ENCODE measurements at places on chromosomes 1 and 21.

DNA sequence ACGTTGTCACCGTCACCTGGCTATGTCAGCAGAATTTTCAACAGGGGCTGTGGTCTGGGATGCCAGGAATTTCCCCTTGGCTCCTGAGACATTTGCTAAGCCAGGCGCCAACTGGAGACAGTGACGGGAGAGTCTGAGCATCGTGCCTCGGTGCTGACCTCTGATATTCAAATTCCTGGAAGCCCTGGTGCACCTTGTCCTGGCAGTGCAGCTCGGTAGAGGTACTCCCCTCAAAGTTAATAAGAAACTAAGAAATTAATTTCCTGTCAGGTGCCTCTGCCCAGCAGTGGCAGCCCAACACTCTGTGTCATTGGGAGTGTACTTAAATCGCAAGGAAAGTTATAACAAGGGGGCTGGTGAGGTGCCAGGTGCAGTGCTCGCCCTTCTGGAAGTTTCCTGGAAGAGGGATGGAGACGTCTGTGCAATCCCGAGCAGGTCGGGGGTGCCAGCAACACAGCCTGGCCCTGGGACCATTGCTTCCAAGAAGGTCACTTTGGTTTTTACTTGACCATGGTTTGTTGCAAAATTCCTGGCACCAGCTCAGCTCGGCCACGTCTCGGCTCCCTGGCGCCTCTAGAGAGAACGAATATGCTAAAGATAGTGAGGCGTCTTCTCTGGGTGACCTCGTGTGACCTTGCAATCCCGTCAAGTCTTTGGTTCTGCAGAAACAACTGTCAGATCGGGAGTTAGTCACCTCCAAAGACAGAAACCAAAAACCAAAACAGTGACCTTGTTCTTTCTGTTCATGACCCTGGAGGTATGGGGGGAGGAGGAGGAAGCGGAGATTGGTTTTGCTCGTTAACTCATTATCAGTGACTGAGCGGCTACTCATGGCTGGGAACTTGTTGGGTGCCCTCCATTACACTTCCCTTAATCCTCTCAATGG lies 149.5 kb upstream of the VAMP3 start:
- DNase-seq = no peak

- peak; percentile 61 for DNase-seq
Measured at GRCh38 chr1:173002891-173003838, 47.6 kb downstream of the TNFSF18 start.

GRCh38 chr1:75690547-75690946 lies 34.0 kb upstream of the ACADM start:
- no peak for DNase-seq

GRCh38 chr1:21567241-21568005 lies 58.2 kb downstream of the ALPL start:
- no peak for DNase-seq

GRCh38 chr1:23772049-23772853 lies 6.0 kb upstream of the PITHD1 start:
- DNase-seq = peak; percentile 90

DNA sequence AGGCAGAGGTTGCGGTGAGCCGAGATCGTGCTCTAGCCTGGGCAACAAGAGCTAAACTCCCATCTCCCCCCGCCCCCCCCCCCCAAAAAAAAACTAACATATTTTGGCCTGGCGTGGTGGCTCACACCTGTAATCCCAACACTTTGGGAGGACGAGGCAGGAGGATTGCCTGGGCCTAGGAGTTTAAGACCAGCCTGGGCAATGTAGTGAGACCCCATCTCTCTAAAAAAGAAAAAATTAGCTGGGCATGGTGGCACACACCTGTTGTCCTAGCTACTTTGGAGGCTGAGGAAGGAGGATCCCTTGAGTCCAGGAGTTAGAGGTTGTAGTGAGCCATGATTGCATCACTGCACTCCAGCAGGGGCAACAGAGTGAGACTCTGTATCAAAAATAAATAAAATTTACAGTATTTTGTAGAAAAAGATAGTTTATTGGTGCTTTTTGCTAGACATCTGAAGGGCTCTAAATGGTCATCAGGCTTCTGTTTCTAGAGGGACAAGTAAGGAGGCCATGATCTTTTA lies 9.0 kb downstream of the YTHDF2 start:
- DNase-seq = no peak

DNA sequence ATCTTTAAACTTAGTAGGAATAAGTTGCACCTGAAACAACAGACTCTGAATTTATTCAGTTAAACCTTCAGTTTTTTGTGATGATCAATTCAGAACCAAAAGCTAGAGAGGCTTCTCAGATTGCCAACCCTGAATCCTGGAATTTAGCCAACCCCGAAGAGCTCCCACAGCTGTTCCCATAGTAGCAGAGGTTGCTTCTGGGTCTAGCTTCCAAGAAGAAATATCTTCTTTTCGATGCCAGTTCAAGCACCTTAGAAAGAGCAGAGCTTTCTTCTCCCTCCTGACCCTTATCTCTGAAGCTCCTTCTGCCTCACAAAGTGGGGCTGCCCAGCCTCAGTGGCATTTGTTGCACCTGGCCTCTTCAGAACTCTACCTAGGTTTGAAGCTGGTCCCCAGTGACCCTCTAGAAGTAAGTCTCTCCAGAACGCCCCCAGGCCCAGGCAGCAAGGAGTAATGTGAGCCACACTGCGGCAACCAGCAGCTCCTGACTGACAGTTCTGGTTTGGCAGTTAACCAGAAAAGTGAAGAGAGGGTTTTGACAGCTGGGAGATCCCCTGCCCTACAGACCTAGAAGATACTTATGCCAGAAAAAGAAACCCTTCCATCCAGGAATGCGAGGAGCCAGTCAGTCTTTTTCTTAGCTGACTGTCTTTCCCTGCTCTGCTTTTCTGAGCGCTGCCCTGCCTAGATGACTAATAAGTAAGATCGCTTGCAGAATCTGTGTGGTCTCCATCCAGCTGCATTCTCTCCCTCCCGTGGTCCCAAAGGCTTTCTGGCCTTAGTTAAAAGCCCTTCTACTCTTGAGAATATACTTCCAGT lies 165.9 kb downstream of the ADGRL4 start:
- DNase-seq = no peak
